ENCODE measurements at places on chromosomes 1 and 21. TPM values are rescaled to one million over a fixed set of nuclear protein-coding genes. Genes with fewer than 3 reads are reported as not detected.

The SPRR4 gene
- total RNA-seq, result not detected

The RGS8 gene
- total RNA-seq, result not detected

The HUNK gene
- total RNA-seq, result under 0.01 TPM

The REN gene
- not detected for total RNA-seq

The TFF3 gene
- not detected for total RNA-seq

The S100A7 gene
- total RNA-seq, result not detected

The CD48 gene
- total RNA-seq, result not detected

The OR2L8 gene
- total RNA-seq, result not detected

The RHD gene
- total RNA-seq, result not detected

The ZMYND12 gene
- total RNA-seq, result 0.88 TPM

The NR5A2 gene
- total RNA-seq, result not detected

The TSACC gene
- not detected for total RNA-seq

The TMEM53 gene
- 7.7 TPM for total RNA-seq

The RPTN gene
- 0.36 TPM for total RNA-seq

DNA sequence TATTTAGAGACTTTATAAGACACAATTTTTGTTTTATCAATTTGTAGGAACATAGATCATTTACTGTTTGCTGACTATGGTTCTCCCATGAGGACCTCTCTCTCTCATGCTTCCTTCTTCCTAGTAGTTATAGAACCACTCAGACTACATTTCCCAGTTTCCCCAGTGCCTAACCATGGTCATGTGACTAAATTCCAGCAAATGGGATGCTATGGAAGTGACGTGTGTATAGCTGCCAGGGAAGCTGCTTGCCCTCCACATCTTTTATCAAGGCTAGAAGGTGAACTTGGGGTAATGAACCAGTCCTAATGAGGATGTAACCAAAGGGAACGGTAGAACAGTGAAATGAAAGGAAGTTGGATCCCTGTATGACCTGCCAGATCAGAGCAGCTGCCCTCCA is 184.0 kb downstream of the MIS18A start:
- DNase-seq, result no peak

GRCh38 chr1:109412551-109412950 is 13.7 kb downstream of the PSMA5 start:
- DNase-seq, result no peak

DNA sequence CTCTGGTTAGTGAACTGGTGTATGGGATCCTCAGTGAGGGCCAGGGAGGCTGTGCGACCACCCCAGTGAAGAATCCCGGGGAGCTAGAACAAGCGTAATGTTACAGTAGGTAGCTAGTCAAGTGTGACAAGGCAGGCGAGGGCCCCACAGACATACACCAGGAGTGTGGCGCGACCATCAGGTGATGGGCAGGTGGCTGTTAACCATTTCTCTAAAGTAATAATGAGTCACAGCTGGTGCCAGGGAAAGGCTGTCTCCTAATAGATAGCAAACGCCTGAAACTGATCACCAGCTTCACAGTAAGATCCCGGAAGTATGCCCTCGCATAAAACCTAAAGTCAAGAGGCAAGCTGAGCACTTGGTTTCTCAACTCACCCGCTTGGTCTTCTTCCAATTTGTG is 40.5 kb upstream of the TARBP1 start:
- DNase-seq, result no peak

DNA sequence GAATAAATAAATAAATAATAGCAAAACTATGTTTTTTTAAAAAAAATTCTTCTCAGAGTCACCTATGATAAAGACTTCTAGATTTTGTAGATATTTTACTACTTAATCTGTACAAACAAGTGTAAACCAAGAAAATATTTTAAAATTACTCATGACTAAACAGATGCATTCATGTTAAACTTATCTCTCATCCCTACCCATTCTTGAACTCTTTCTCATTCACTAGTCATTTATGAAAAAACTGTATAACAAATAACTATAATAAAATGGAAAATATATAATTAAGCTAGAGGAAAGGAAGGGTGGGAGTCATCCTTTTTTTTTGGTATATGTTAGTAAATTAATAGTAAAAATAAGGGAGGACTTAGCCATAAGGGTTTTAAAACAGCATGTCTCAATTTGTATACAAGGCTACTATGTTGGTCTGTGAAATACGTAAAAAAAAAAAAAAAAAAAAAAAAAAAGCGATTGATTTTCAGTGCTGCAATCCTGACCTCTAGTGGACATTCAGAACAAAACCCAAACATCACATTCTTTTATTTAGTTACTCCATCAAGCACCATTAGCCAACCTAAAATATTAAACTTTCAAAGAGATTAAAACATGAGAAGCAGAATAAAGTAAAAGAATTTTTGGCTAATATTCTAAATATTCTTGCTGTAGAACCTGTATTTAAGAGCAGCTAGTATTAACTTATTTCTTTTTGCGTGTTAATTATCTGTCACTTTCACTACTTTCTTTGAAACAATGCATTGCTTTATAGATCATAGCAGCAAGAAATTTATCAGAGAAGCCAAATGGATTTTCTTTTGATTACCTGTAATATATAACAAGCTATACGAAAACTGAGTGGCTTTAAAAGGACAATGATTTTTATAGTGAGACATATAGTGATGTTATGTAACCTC is 255.8 kb upstream of the CACYBP start:
- DNase-seq, result no peak

DNA sequence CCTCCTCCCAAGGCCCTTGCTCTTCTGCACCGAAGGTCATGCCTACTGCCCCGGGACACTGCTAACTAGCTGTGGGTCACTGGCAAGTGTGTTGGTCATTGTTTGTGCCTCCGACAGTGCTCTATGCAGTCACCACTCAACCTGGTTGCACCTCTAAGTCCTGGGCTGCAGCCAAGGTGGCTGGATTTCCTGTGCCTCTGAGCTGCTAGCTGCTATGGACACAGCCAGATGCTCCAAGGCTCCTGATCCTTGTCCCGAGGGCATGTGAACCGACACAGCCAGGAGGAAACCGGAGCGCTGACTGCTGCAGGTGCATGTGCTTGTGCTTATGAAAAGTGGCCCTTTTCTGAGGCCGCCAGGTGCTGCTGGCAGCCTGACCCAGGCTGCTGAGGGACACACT is 14.7 kb upstream of the SPOCD1 start:
- peak; percentile 17 for DNase-seq

DNA sequence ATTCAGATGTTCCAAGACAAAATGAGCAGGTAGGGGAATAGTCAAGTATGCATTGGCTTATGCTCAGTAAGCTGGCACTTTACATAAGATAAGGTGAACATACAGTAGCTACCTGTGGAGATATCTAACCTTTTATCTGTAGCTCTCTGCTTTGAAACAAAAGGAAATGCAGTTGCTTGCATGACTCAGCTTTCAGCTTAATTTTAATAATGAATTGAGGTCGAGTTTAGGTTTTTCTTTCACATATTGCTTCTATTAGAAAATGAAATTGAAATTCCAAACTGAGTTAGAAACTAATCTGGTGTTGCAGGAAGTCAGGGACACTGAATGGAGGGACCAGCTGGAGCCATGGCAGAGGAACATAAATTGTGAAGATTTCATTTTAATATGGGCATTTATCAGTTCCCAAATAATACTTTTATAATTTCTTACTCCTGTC is 8.3 kb downstream of the FRRS1 start:
- DNase-seq, result no peak

DNA sequence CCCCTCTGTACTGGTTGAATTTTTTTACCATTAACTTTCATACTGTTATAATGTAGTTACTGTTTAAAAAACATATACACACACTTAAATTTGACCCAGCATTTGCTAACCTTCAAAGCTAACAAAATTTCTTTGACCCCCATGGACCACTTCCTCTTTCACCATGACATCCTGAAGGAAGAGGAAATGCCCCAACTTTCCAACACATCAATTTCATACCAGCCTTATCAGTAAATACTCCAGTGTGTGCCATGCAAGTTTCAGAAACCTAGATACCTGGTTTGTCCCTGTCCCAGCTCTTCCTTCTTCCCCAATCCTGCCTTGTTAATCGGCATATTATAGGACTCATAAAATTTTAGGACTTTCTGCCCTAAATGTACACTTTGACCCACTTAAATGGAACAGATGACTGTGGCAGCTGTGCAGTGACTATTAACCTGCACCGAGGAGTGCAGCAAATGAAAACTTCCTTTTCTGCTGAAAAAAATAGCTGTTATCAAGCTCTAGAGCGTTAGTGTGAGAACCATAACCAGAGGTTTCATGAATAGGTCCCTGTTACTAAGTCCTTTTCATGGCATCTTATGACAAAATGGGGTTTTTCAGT is 54.1 kb downstream of the DTL start:
- no peak for DNase-seq

- DNase-seq, result peak; percentile 80
These were observed 60.0 kb upstream of the ATP5PO start for GRCh38 chr21:33975548-33976081.

DNA sequence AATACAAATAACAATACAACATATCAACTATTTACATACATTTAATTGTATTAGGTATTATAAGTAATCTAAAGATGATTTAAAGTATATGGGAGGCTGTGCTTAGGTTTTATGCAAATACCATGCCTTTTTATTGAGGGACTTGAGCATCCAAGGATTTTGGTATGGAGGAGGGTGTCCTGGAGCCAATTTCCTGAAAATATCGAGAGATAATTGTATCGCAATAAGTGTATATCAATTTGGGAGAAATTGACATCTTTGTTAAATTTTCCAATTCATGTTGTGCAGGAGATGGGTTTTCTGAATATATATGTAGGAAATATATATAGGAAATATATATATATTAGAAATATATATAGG is 63.5 kb downstream of the ATP1A1 start:
- no peak for DNase-seq

DNA sequence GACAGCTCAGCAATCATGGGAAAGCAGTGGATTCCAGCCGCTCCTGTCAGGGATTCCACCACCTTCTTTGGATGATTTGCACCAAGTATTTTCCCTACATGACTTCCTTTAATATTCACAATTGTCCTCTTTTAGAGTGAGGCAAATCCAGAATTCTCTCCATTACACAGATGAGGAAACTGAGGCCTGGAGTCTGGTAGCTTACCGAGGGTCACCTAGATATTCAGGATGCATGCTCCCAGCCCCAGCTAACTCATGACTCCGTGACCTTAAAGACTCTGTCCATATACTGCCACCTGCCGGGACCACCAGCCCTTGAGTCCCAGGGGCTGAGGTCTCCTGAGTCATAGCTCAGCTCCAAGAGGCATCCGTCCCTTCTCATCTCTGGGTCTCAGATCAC is 80.6 kb downstream of the CAPZB start:
- DNase-seq, result no peak

GRCh38 chr1:119590393-119590792 is 57.7 kb downstream of the ZNF697 start:
- no peak for DNase-seq

- peak; percentile 79 for DNase-seq
These were observed 107.3 kb downstream of the CLEC20A start for GRCh38 chr1:178389441-178389840.

DNA sequence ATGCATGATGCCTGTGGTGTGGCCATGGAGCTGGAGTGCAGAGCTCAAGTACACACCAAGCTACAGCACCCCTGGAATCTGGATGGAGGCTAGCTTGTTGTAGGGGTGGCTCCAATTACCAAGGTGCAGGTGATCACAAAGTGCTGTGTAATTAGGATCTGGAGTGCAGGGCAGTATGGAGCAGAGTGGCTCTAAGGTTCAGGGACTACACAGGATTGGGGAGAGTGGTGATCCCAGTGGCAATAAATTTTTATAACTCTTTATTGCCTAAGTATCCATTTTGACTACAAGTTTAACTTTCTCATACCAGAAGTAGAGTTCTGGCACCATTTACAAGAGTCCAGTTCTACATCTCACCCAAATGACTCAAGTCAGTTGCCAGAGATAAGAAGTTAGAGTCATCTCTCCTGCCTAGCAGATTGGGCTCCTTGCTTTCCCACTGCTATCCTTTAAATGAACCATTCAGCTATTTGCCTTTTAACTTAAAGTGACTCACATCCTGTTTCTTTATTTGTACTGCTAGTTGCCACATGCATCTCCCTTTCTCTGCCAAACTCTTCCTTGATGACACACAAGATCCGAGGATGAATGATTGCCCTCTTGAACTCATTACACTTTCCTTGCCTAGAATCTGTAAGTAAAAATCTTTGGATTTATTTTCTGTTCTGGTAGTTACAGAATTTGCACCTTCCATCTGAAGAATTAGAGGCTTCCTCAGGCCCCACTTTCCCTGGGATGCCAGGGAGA is 427.2 kb downstream of the KCNT2 start:
- no peak for DNase-seq

- peak; percentile 39 for DNase-seq
These were observed 4.5 kb downstream of the SYDE2 start for GRCh38 chr1:85196358-85196757.

DNA sequence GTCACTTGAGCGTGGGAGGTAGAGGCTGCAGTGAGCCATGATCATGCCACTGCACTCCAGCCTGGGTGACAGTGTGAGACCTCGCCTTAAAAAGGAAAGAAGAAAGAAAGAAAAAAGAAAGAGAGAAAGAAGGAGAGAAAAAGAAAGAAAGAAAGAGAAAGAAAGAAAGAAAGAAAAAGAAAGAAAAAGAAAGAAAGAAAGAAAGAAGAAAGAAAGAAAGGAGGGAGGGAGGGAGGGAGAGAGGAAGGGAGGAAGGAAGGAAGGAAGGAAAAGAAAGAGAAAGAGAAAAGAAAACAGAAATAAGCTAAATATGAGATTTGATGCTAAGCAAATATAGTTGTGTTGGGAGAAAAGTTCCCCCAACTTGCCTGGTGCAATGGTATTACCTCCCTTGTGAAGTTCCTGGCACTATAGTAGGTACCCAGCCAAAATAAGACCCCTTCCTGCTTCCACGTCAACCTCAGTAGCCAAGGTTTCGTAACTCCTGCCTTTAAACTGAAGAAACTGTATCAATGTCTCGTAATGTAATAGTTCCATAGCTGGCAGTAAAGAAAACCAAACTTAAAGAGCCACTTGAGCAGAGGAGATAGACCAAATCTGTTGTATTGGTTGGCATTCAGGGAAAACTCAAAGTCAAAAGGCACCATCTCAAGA is 88.1 kb upstream of the HNRNPU start:
- no peak for DNase-seq

- DNase-seq, result no peak
These were observed 325.0 kb downstream of the HLX start for GRCh38 chr1:221204055-221204833.

DNA sequence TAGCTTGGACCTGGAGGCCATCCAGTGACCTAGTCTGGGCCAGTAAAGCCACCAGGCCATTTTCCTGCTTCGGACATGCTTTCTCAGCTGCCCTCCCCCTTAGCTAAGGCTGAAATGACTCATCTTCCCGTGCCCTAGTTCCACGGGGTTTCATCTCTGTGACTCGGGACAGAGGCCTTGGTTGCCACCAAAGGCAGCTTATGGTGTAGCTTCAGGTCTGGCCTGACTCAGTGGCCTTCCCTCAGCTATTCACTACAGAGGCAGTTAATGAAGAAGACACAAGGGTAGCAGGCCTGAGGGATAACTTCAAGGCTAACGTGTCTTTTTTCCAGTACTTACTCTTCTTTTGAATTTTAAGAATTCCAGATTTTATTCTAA is 82.4 kb downstream of the PBX1 start:
- no peak for DNase-seq

GRCh38 chr1:173484276-173484675 is 7.1 kb downstream of the PRDX6 start:
- DNase-seq, result no peak
